ENCODE measurements at places on chromosomes 5 and 9. TPM values are rescaled to one million over a fixed set of nuclear protein-coding genes. Genes with fewer than 3 reads are reported as not detected.

C5orf58 gene
- total RNA-seq, result not detected

CIZ1 gene
- total RNA-seq, result 60.9 TPM

NPR3 gene
- 19.9 TPM for total RNA-seq

ACTBL2 gene
- total RNA-seq, result 0.15 TPM

TRIM36 gene
- 1.5 TPM for total RNA-seq

TPPP gene
- 0.17 TPM for total RNA-seq

OR1J1 gene
- not detected for total RNA-seq

FOXD4L5 gene
- not detected for total RNA-seq

INSL4 gene
- not detected for total RNA-seq
